COLO829 (cell line): ENCODE measurements at places on chromosomes 6 and 20.

DNA sequence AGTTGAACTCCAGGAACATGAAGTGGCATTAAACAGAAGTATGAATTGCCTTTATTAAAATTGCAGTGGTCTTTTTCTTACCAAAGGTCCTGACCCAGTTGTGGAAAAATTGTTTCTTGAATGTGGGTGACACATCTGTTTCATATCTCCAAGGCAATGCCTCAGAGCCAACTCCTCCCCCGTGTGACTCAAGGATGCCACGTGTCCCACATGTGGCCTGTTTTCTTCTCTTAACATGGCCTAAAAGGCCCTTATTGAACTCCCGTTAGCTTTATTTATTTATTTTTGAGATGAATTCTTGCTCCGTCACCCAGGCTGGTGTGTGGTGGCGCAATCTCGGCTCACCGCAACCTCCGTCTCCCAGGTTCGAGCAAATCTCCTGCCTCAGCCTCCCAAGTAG lies 128.4 kb upstream of the ESR1 start:
- DNase-seq, result no peak

DNA sequence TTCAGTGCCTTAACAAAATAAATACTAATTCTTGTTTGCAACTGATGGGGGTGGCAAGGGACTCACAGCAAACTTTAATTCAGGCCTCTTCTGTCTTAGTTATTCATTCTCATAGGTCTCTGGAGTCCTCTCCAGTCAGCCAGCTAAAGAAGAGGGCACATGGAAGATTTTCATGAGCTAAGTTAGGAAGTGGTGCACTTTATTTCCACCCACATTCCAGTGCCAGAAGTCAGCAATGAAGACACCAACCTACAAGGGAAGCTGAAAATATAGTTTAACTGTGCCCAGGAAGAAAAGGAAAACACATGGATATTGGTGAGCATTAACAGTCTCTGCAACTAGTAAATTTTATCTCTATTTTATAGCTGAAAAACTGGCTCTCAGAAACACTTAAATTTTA lies 16.7 kb upstream of the IRAK1BP1 start:
- DNase-seq, result no peak

- peak; percentile 56 for DNase-seq
Observed at GRCh38 chr6:137829641-137830083, 37.4 kb upstream of the TNFAIP3 start.

DNA sequence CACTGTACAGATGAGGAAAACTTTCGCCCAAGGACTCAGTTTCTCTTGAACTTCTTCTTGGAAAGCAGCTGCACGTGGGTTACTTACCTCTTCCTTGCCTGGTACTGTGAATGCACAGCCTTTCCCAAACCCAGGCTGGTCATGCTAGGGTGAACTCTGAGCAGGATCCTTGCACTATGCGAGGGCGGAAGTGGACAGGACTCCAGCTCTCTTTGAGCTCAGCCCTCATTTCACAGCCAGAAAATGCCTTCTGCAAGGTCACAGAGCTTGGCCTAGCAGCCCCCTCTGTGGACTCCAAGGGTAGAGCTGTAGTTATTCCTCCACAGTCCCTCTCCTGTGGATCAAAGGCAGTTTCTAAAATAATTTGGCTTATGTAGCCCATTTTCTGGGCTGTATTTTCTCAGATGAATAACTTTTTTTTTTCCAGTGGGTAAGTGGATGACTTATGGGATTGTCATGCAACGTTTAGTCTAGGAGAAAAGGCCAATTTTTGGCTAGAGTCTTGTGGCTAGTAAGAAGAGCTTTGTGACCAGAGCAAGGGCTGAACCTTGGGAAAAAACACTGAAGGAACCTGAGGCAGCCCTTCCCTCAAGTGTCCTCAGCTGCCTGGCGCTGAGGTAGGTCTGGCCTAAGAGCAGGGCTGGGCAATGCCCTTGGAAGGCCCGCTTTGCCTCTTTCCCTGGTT lies 172.7 kb downstream of the SCP2D1 start:
- peak; percentile 30 for DNase-seq

GRCh38 chr6:106894978-106895702 lies 79.4 kb downstream of the CD24 start:
- no peak for DNase-seq

- DNase-seq, result peak; percentile 28
Observed at GRCh38 chr6:15148356-15148946, 97.4 kb upstream of the JARID2 start.

GRCh38 chr20:51624157-51624731 lies 81.7 kb upstream of the NFATC2 start:
- peak; percentile 87 for DNase-seq

DNA sequence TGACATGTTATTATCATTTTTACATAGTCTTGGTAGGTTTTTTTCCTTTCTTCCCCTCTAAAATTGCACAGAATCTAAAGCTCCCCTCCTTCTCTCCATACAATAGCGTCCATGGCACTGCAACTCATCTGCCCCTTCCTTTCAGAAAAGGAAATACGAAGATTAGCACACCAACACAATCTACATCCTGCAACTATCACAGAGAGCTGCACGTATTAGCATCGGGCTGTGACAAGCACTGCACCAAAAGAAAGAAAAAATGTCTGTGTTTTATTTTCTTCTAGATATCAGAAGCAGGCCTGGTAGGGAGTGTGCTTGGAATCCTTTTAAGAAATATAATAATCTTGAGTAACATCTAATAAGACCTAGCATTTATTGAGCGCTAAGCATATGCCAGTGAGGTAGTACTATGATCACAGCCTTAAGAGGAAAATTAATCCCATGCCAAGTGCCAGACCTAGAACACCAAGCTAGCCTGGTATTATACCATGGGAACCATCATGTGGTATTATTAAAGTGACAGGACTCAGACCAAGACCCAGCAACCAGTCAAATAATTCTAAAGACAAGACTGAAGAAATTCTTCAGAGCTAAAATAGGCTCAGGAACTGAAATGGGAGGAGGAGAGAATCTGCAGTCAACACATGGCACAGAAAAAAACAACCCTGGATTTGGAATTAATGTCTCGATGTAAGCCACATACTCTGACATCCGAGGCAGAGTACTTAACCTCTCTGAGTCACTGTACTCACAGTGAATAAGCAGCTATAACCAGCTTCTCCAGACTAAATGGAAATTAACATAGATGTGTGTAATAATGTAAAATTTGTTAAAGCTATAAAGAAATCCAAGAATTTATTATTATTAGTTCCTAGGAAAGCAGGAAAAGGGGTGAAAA lies 124.3 kb downstream of the IPCEF1 start:
- DNase-seq, result no peak

DNA sequence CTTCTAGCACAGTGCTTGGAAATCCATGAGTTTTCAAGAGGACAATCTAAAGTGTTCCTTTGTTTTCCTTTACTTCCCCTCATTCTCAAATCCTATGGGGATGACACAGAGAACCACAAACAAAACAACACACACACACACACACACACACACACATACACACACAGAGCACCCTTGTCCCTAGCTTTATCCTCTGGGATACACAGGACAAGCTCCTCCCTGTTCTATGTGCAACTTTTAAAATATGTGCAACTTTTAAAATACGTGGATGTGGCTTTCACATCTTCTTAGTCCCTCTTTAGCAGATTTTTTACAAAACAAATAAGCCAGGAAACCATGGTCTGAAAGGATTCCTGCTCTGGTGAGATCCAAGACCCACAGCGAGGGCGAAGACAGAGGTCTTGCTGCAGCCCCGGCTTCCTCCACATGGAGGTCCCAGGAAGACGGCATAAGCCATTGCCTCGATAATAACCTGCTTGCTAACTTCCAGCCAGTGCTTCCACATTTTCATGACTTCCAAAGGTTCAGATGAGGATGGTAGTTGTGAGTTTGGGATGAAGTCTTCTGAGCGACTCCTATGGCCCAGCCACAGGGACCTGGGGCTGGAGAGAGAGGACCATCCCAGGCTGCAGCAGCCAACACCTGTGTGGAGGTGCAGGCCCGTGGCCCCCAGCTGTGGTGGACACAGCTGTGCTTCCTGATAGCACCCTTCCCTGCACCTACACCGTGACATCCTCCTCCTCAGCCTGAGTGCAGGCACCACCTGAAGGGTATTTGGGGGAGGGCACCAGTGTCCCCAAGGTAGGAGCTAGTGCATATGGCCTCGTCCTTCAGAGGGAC lies 62.8 kb upstream of the CD93 start:
- no peak for DNase-seq

DNA sequence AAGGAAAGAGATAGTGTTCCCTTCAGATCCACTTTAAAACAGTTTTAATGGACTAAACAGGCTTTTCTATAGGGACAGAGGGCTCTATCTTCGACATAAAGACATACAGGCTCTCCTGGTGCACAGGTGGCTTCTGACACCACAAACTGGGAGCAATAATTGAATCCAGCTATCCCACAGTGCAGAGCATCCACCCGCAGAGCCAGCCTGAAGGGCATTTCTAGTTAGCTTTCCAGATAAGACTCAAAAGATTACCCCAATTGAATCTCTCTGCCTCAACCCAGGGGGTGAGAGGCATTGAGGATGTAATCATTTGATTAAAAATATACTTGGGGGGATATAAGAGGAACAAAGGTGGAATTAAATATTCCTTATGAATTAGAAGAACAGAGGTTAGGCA lies 64.8 kb upstream of the BEND3 start:
- no peak for DNase-seq

- DNase-seq, result no peak
Observed at GRCh38 chr6:16491666-16492313, 253.4 kb downstream of the GMPR start.

- no peak for DNase-seq
Observed at GRCh38 chr20:64241061-64241460, 14.5 kb upstream of the PCMTD2 start.

- DNase-seq, result no peak
Observed at GRCh38 chr20:23197836-23198235, 111.7 kb upstream of the CD93 start.

DNA sequence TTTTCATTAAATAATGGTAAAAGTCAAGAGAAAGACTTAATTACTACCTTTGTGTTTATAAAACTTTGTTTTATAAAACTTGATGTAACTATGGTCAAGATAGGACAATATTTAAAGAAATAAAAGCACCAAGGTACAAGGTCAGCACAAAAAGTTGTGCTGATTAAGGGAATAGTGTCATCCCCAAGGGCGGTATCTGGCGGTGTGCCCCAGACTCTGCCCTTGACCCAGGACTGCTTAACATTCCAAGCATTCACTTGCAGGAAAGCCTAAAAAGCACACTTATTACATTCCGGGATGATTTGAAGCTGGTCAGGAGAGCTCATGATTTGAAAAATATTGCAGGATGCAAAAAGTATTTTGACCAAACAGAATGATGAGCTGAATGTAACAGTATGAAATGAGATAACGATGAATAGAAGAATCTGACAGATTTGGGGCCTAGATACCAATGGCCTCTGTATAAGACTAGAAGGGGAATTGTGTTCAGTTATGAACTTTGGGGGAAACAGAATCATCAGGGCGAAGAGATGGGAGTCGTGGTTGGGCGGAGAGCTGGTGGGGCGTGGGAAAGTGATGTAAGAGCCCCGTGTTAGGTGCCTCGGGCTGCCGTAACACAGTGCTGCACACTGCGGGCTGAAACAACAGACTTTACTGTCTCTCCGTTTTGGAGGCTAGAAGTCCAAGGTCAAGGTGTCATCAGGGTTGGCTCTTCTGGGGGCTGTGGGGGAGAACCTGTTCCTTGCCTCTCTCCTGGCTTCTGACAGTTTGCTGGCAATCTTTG lies 77.2 kb downstream of the CDC5L start:
- DNase-seq, result no peak

- no peak for DNase-seq
Observed at GRCh38 chr6:163133691-163134090, 280.8 kb upstream of the QKI start.

DNA sequence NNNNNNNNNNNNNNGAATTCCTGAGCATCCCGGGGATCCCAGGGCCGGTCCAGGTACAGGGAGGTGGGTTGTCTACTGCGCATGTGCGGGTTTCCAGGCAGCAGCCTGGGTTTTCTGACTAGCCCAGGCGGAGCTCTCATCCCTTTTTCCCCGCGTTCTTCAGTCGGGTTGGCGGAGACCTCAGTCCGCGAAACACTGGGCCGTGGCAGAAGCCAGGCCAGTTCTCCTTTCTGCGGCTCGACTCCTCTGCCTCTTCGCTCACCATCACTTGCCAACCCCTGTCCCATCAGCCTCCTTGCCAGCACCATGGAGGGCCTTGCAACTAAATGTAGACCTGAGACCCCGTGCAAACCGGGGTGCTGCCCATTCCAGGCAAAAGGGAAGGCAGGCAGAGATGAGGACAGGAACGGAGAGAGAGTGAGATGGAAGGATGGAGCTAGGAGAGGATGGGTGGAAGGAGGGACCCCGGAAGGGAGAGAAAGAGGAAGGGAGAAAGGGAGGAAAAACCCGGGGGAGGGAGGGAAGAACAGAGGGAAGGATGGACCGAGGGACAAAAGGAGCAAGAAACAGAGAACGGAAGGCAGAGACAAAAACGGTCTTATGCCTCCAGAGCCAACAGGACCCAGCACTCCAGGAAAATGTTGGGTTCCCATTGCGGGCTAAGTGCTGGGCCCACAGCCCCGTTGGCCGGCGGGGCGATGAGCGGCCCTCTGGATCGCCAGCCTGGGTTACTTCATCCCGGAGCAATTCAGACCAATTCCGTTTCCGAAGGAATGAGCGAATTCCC lies 445.4 kb upstream of the DEFB115 start:
- DNase-seq, result peak; percentile 62

- DNase-seq, result no peak
Observed at GRCh38 chr6:134748484-134748883, 201.4 kb downstream of the ALDH8A1 start.

DNA sequence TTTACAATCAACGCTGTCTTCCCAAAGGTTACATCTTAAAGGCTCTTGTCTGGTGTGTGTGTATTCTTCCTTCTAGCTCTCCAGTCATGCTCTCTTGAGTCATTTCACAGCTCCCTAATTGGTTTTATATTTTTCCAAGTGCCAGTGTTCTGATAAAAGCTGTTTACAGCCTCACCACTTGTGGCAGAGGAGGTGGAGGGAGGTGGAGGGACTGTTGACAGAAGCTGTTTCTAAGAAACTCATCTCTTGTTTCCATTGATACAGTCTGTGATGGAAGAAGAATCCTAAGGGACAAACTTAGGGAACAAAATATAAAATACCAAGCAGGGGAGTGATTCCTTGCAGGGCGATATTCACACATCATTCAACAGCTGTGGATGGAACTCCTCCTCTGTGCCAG lies 64.0 kb downstream of the QRSL1 start:
- no peak for DNase-seq

GRCh38 chr20:58629215-58629580 lies 21.9 kb upstream of the STX16 start:
- no peak for DNase-seq

- DNase-seq, result peak; percentile 39
Observed at GRCh38 chr20:3889489-3890397, 556 bp downstream of the PANK2 start.

DNA sequence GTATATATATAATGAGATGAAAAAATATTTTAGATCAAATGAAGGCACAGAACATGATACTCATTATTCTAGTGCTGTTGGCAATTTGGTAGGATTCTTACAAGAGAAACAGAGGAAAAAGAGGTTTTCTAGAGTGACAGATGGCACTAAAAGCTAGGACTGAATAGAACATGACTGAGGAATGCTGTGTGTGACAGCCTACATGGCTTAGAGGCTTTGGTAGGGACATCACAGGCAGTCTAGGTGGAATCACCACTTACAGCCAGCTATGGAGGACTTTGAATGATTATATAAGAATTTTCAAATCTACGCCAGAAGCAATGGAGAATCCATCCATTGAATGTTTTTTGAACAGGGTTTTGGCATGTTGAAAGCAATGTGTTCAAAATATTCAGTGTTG lies 52.8 kb downstream of the TPD52L1 start:
- DNase-seq, result no peak
